ENCODE measurements at places on chromosomes 6 and 20.

DNA sequence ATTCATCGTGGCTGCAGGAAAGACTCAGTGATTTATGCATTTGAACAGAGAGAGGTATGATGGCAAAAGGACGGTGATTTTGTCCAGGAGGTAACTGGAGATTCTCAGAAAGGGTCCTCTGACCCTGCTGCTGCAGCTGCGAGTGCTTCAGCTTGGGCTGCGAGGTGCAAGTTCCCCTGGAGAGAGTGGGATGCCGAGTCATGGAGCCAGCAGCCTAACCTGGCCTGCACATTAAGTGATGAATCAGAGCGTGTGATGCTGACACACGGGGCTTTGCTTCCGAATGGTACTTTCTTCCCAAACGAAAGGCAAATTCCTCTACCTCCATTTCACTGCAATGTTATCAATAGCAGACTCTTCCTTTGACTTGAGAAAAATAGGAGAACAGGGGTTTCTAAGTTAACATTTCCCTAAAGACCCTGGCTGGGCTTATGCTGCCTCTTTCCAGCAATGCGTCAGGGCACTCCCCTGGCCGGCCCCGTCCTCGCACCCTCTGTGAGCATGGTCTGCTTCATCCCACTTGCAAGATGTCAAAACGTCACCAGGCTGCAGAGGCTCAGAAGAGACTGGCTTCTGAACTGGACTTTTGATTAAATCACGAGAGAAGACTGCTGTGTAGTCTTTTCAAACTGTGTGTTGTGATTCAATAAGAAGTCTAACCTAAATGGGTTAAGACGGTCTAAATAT lies 628.0 kb upstream of the AGPAT4 start:
- DNase-seq: no peak

DNA sequence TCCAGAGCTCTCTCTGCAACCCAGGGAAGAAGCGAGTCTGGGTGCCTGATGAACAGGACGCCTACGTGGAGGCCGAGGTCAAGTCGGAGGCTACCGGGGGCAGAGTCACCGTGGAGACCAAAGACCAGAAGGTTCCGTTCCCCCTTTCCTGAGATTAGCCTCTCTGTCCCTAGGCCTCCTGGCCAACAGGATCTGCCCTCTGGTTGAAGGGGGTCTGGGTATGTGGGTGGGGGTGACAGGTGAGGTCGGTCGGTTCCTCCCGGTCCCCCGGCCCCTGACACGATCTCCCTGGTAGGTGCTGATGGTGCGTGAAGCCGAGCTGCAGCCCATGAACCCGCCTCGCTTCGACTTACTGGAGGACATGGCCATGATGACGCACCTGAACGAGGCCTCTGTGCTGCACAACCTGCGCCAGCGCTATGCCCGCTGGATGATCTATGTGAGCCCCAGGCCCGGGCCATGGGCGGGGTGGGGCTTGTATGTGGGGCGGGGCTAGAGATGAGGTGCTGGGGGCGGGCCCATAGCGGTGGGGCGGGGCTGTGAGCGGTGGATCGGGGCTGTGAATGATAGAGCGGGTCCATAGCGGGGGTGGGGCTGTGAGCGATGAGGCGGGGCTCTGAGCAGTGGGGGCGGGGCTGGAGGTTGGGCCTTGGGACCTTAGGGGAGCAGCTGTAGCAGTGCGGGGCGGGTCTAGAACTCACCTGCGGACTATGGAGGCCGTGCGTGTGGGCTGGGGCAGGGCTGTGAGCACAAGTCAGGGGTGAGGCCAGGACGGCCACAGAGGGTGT lies 23.9 kb downstream of the MYH7B start:
- no peak for DNase-seq

DNA sequence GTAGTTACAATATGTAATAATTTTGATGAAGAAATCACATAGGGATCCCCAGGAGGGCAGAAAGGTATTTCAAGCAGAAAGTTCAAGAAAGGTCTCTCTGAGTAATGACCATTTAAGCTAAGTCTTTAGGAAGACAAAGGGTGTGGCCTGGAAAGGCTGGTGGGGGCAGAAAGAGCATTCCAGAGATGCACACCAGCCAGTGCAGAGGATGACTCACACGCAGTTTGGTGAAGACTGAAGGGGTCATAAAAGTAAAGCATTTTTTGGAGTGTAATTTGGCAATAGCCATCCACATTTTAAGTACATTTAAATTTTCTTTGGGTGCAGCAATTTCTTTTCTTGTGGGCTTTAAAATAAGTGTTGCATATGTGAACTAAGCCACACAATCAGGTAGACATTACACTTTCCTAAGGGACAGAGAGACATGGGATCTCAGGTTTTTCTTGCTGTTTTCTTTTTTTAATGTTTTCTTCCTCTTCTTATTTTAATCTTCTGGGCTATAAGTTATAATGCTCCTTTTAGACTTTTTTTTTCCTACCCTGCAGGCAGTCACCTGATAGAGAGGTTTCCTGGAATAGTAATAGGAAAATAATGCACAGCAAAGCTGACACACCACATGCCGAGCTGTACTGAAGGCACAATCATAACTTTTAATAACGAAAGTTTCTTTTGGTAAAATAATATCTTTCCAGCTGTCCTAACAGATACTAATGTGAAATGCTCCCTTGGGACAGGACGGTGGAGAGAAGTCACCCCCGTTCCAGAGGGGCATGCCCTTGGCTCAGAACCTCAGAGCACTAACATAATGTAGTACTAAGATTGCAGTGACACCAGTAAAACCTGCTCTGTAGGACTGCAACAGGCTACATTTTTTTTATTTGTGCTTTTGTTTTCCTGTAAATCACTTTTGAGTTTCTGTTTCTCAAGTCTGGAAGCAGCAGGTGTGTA lies 49.6 kb upstream of the PTPRK start:
- DNase-seq: no peak

- no peak for DNase-seq
Measured at GRCh38 chr6:34573567-34574183, 17.5 kb upstream of the SPDEF start.

DNA sequence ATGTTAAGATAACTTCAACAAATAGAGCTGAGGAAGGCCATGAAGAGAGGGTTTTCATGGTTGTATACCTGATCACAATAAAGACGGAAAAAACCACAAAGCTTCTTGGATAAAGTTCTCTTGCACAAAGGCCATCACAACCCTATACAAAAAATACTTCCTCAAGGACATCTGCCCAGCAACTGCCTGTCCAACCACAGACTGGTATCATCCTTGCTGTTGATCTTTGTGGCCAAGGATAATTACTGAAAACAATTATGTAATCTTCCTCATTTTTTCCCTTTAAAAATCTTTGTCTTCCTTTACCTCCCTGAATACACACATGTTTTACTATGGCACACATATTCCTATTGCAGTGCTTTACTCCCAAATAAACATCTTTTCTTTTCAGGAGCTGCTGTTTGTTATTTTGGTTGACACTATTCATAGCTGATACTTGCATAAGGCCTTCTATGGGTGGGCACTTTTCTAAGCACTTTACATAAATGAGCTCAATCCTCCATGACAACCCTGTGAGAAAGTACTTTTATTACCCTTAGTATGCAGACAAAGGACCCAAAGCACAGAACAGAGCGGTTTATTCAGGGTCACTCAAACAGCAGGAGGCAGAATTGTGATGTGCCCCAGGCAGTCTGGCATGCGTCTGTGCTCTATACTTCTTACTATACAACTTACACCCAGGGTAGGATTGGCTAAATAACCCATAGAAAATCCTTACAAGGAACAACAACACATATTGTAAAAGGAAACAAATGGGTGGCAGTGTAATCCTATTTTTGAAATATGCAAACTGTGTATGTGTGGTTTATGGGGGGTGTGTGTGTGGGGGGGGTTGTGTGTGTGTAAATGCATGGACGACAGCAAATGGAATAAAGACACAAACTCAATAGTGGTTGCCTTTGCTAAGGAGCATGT lies 35.1 kb downstream of the SNRNP48 start:
- DNase-seq: no peak

- peak; percentile 65 for DNase-seq
Measured at GRCh38 chr6:169263836-169264608, 10.4 kb upstream of the THBS2 start.

- no peak for DNase-seq
Measured at GRCh38 chr6:54093326-54093948, 17.8 kb upstream of the MLIP start.

All from thyroid gland (tissue), 4 donors.